ENCODE measurements at places on chromosomes 2 and 18. TPM values are rescaled to one million over a fixed set of nuclear protein-coding genes. Genes with fewer than 3 reads are reported as not detected.

DNA sequence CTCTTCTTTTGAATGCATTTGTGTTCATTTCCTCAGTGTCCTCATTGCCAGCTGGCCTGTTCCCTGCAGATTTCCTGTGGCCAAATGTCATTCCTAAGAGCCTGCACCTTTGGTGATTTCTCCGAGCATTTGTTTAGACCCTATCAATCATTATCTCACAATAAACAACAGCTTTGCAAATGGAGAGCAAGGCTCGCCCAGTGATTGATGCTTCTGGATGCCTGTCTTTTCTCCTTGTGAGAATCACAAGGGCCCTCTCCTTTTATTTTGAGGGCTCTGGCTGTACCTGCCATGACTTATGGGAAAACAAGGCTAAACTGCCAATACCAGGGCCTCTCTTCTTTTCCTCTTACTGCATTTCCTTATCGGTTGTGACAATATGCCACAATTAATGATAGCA is 1454.4 kb upstream of the CELF4 start:
- H3K27me3 ChIP-seq, result no peaks in the 10 kb centered on the region
- no peak overlapping the region for H3K27ac ChIP-seq
- no peaks in the 10 kb centered on the region for H3K36me3 ChIP-seq
- no peaks in the 10 kb centered on the region for H3K4me1 ChIP-seq
- no peak for DNase-seq

The NTSR2 gene
- total RNA-seq, result not detected

The ERICH2 gene
- 0.35 TPM for total RNA-seq

The DSC3 gene
- total RNA-seq, result 0.75 TPM

Data from muscle of leg (tissue), 16 donors.